ENCODE measurements at places on chromosomes 11 and 22.

DNA sequence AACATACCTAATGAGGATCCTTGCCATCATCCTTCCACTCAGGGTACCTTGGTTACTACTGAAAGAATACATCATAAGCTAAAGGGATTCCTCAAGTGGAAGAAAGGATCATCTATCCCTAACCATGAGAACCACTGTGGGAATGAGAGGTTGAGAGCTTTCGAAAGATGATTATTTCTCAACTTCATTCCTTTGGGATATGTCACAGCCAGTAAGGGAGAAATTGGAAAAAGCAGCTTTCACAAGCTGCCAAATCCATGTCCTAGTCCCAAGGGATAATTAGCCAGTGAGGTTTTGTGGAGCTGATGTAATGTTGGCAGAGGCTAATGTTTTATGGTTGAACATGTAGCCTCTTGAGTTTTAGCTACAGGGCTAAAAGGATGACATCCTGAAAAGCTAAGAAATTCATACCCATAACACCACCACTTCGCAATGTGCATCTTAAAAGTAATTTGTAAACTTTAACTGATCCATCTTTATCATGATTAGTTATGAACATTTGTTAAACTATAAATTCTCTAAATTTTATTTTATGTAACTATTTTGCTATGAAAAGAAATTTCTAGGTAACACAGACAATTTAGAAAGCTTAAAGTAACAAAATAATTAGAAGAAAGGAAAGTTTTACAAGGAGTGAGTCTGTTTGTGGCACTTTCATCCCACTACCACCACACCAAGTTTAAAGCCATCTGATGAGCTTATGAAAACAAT is 123.9 kb downstream of the MRTFA start:
- ATAC-seq: no peak

- no peak for ATAC-seq
These were observed 35.7 kb upstream of the ELF5 start for GRCh38 chr11:34549271-34549670.

- no peak for ATAC-seq
These were observed 103.8 kb downstream of the KCNQ1 start for GRCh38 chr11:2548596-2548995.

DNA sequence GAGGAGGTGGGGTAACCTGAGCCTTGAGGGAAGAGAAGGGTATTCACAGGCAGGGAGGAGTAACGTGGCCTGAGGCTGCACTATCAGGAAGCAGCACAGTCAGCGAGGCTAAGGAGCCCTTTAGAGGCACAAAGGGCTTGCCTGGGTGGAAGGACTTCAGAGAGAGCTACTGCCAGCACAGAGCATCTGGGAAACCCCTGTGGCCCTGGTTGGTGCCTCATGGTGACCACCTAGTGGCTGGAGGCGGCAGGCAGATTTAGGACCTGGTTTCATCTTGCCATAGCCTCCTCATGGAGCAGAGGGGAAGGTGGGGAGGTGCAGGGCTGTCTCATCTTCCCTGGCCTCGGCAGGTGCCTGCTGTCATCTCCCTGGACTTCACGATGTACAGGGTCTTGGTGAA is 64.5 kb downstream of the MPPED1 start:
- no peak for ATAC-seq

GRCh38 chr11:87491381-87491780 is 453.6 kb downstream of the TMEM135 start:
- ATAC-seq: no peak

Measured in motor neuron (in vitro differentiated cells).